ENCODE measurements at places on chromosomes 5 and 9.

DNA sequence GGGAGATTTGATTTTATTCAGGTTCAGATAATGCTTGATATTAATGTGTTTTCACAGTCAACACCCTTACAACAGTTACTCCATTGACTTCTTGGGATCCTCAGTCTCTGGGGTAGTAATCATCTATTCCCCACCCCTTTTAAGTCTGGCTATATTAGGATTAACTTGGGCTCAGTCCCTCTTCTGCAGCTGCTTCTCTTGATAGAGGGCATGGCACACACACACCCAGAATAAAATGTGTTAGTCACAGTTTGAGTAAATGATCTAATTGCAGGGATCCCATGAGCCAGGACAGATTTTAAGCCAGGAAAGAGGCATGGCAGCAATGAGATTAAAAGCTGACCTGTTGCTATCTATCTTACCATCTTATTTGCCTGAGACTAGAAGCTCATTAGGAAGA lies 53.7 kb upstream of the VLDLR start:
- DNase-seq = no peak

DNA sequence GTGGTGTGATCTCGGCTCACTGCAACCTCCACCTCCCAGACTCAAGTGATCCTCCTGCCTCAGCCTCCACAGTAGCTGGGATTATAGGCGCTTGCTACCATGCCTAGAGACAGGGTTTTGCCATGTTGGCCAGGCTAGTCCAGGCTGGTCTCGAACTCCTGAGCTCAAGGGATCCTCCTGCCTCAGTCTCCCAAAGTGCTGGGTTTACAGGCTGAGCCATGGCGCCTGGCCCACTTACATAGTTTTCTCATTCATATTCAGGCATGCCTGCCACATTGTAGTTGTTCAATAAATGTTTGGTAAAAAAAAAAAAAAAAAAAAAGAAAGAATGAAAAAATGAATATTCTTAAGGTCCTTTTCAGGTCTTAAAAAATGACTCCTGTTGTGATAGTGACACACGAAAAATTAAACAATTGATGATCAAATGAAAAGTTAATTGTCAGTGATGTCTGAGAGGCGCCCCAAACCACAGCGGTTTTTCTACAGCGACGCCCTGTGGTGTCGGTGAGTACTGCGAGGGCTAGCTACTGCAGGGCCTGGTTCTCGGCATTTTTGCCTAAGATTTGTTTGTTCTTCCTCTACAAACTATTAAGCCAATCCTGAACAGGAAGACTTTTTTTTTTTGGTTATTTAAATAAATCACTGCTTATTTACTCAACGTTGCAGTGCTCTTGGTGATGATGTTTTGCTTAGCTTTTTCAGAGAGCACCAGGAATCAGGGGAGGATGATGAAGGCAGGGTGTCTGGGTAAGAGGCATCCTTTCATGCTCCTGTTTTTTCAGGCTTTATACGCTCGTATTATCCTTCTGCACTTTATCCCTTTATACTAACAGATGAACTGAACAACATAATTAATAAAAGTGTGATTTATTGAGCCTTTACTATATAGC lies 67.0 kb upstream of the DPYSL3 start:
- peak; percentile 19 for DNase-seq

DNA sequence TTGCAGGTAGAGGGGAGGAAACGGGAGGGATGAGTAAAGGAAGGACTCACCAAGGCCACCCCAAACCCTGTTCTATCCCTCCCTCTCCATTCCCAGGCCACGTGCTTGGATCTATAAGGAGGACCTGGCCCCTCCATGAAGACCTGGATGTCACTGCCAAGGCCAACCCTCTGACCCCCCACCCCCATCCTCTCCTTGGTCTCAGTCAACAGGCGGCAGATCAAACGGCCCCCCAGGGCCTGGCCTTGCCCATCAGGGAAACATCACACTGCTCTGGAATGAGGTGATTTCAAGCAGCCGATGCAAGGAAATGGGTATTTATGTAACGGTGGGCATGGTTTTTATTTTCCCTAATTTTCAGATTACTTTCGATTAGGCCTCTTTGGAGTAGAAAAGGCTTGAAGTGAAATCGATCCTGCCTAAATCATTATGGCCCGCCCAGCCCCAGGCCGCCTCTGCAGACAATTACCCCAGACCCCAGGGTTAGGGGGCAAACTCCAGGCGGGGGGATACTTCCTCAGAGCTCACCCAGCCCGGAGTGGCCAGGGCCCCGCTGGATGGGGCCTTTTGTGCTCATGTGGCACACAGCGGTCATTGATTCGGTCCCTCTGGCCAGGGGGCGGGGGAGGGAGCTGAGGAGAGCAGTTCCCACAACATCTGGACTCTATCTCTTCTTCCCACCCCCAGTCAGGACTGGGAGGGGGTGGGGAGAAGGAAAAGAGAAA lies 125.3 kb downstream of the PHF2 start:
- no peak for DNase-seq

GRCh38 chr5:7078901-7079300 lies 317.0 kb upstream of the ADCY2 start:
- no peak for DNase-seq

DNA sequence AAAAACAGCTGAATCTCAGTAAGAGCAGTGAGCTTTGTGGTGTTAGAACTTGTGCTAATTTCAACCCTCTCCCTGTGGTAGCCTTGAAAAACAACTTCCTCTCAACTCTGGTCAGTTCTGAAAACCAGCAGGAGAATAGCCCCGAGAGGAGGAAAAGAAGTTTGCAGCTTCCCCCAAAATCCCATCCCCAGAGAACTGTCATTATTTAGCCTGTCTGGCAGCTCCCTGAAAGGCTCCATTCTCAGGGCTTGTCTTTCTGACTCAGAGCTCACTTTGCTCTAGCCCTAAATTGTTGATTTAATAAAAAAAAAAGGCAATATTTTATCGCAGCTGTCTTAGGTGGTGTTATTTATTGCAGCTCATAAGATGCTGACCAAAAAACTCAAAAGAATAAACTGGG lies 11.4 kb upstream of the SLC45A2 start:
- no peak for DNase-seq

GRCh38 chr5:117738571-117738970 lies 1163.9 kb upstream of the SEMA6A start:
- no peak for DNase-seq

DNA sequence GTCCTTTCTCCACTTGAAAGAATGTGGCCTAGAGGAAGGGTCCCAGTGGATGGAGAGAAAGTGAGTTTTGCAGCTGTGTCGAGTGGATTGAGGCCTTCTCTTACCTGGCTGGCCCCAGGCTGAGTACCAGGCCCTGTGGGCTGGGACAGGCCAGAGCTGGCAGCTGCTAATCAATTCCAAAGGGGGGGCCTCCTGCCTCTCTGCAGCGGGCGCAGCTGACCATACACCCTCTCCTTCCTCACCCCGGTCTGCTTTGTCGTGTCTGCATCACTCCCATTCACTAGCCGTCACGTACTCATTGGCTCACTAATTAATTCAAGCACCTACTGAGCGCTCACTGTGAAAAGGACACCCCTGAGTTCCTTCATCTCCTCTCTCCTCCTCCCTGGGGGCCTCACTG lies 58.4 kb upstream of the PITX1 start:
- DNase-seq = no peak

GRCh38 chr5:81853030-81853357 lies 102.1 kb upstream of the SSBP2 start:
- peak; percentile 67 for DNase-seq

DNA sequence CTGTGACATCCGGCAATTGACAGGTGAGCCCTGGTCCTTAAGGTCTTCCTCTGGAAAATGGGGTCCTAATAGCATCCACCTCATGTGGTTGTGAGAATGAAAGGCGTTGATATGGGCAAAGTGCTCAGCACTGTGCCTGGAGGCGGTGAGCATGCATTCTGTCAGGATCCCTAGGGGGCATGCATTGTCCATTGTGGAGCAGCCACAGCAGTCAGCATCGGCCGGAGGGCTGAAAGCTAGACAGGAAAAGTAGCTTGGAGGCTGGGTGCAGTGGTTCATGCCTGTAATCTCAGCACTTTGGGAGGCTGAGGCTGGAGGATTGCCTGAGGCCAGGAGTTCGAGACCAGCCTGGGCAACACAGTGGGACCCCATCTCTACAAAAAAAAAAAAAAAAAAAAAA lies 122.2 kb downstream of the LHX2 start:
- no peak for DNase-seq

- DNase-seq = no peak
Measured at GRCh38 chr9:35108461-35108860, 5.5 kb upstream of the STOML2 start.

DNA sequence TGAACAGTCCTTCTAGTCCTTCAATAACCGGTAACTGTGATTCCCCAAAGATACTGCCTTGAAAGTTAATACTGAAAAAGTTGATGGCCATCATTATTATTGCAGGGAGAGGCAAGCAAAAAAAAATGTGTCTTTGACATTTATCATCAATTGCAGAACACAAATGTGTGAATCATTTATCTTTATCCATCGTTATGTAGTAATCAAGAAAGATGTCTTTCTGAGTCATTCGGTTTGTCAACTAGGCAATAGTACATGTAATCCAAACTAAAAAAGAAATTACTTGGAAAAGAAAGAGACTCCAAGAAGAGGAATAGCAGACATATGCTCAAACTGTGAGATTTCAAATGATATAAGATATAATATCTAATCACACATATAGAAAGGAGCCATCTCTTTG lies 473.0 kb downstream of the CETN3 start:
- DNase-seq = no peak

GRCh38 chr9:114662081-114662989 lies 4.7 kb upstream of the TEX53 start:
- DNase-seq = peak; percentile 46

DNA sequence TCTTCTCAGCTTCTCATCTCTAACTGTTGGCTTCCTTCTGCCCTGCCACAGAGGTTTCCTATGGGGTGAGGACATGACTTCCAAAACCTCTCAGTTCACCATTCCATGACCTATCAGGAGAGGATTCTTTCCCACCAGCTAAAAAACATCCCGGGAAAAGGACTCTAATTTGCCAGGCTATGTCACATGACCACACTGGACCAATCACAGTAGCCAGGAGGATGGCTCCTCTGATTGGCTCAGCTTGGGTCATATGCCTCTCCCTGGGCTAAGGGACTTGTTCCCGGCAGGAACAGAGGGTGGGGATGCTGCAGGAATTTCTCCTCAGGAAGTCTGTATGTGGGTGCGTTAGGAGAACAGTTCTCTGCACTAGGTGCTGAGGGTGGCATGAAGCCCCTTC lies 40.3 kb upstream of the XPA start:
- no peak for DNase-seq

DNA sequence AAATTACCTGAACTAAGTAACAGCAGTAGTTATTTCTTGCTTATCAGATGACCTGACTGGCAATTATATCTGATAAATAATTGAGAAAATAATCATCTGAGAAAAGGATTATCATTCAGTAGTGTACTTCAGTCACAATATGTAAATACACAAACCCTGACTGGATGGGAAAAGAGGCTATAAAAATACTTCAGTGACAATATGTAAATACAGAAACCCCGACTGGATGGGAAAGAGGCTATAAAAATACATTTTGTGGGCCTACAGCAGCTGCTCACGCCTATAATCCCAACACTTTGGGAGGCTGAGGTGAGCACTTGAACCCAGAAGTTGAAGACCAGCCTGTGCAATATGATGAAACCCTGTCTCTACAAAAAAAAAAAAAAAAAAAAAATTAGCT lies 11.1 kb downstream of the UBAP2 start:
- DNase-seq = peak; percentile 82

DNA sequence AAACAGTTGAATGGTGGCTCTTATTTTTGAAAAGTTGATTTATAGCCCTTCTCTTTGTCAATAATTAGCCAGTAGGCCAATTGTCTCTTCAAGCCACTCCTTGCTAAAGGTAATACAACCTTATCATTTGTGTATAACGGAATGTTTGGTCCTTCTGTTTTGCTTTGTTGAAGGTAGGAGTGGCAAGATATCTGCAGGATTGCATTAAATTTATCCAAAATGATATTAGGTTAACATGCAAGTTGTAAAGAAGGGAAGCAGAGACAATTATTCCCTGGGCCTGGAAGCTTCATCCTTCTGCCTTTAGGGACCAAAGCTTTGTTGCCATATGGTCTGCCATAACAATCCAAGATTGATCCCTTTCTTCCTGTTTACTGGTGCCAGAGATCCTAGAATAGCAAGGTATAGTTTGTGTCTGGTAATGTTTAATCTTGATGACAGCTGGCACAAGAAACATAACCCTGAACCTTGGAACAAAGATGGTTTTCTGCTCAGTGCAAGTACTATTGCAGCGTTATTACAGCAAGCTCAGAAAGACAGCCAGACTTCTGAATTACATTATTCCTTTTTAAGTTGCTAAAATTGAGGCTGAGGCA lies 15.5 kb upstream of the FSD1L start:
- DNase-seq = no peak

- DNase-seq = no peak
Measured at GRCh38 chr5:123929055-123929474, 417.1 kb downstream of the CSNK1G3 start.

DNA sequence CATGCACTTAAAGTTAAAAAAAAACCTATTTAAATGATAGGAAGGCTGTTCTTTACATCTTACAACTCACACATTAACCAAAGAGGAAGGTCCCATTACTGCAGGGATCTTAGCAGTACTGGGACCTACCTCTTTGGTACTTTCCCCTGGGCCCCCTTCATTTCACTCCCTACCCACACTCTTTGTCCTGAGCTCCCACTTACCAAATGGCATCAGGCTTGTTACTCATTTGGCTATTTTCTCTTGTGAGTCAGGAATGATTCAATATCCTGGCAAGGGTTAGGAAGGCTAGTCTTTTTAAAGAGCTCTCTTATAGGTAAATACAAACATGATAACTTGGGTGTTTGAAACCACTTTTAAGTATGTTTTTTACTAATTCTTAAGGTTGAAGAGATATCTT lies 117.4 kb upstream of the ELL2 start:
- no peak for DNase-seq

DNA sequence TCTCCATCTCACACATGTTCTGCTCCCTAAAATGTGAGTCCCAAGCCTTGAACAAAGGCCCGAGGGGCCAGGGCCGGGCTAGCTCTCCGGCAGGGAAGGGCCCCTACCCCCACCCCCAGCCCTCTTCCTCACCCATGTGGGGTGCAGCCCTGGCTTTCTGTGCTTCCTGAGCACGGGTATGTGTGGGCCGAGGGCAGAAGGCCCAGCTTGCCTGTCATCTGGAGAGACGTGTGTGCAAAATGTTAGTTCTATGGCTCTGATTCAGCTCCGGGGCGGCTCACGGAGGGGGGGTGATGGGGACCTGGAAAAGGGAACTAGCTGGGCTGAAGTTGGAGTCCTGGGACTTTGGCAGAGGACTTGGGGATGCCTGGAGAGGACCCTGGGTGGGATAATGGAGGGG lies 90.3 kb upstream of the ARAP3 start:
- no peak for DNase-seq

- no peak for DNase-seq
Measured at GRCh38 chr5:139140591-139141071, 57.5 kb downstream of the SIL1 start.

GRCh38 chr9:109794361-109795012 lies 14.5 kb downstream of the PALM2AKAP2 start:
- no peak for DNase-seq

Measured in NCI-H510A treated with DMSO at 0.1 percent for 48 hours (cell line).